A549 (cell line): ENCODE measurements at places on chromosomes 5 and 9. TPM values are rescaled to one million over a fixed set of nuclear protein-coding genes. Genes with fewer than 3 reads are reported as not detected.

- DNase-seq, result no peak
Measured at GRCh38 chr5:14727928-14728458, 63.5 kb downstream of the OTULIN start.

- no peak for DNase-seq
Measured at GRCh38 chr5:31007672-31008071, 185.8 kb upstream of the CDH6 start.

DNA sequence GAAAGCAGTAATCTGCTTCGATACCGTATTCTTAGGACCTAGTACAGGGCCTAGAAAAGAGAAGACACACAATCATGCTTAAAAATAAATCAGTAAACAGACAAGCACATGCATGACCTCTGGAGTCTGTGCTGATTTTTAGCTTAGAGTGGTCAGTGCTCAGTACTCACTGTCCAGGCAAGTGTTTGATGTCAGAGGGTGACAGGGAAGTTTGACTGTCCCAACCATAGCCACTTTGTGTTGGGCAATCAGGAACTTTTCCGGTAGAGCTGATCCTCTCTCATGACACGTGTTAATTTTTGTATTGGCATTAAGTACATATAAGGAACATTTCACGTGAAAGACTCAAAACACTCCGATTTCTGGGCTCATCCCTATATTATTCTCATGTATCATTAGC lies 464.7 kb upstream of the KLF4 start:
- no peak for DNase-seq

DNA sequence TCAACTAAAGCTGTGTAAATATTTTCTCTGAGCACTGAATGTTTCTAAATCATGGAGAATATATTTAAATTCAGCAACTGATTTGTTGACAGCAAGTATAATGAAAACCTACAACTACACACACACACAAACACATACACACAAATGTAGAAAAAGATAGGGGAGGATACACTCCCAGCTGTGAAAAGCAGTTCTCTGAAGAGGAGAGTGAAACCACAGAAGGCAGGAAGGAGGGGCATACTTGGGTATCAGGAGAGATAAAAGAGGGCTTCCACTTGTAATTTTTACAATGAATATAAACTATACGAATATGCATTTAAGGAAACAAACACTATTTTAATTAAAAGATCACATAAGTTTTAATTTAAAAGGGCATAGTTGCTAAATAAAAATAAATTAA lies 227.8 kb upstream of the SLC24A2 start:
- DNase-seq, result no peak

GRCh38 chr5:79806741-79807140 lies 117.1 kb downstream of the CMYA5 start:
- DNase-seq, result no peak

DNA sequence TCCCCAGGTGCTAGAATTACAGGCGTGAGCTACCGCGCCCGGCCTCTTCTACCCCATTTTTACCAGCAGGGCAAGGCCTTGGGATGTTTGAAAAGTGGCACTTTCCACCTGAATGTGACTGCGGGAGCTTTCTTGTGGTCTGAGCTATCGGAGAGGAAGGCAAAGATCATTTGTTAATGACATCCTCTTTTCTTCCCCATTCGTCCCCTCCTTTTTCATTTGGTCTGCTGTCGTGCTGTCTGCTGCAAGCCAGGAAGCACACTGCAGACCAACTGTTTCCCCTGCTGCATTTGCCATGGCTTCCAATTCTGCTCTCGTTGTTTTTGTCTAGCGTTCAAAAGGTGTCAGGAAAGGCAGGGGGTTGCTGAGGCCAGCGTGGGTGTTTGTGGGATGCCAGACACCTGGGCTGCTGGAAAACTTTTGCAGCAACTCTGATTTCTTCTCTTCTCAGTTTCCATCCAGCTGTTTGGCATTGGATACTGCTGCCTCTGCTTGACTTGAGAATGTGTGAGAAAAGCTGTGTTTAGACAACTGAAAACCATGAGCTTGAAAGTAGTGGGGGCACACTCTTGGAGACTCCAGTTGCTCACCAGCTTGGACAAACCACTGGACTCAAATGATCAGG lies 196.4 kb upstream of the MSX2 start:
- DNase-seq, result no peak

- no peak for DNase-seq
Measured at GRCh38 chr5:76021936-76022584, 61.1 kb upstream of the SV2C start.

GRCh38 chr5:5025774-5026408 lies 114.2 kb upstream of the ADAMTS16 start:
- peak; percentile 38 for DNase-seq

GRCh38 chr9:136532799-136533774 lies 12.8 kb downstream of the NOTCH1 start:
- DNase-seq, result no peak

DNA sequence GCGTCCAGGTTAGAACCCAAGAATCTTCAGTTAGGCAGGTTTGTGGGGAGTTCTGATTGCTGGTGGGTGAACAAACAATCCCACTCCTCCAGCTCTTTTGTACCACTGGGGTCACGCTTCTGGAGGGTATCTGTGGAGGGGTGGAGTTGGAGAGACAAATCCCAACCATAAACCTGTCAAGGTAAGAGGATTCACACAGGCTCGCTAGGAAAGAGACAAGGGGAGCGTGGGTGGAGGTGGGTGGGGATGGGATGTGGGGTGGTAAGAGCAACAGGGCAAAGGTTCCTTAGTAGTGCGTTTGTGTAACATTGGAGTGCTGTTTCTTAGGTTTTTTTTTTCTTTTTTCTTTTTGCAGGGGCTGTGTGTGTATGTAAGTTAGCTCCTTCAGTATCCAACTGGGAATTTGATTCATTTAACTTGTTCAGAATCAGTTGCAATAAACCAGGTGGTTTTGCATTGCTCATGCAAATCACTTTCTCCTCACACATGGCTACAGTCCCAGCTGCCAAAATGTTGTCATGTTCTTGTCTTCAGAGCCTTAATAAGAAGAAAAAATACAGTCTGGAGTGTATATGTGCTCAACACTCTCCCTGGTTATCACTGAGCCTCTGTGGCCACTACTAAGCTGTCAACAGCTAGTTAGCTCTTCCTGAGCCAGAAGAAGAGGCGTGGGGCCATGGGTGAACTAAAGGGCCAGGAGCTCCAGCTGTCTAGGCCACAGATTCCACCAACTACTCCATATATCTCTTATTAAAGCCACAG lies 164.0 kb upstream of the RAD23B start:
- DNase-seq, result no peak

DNA sequence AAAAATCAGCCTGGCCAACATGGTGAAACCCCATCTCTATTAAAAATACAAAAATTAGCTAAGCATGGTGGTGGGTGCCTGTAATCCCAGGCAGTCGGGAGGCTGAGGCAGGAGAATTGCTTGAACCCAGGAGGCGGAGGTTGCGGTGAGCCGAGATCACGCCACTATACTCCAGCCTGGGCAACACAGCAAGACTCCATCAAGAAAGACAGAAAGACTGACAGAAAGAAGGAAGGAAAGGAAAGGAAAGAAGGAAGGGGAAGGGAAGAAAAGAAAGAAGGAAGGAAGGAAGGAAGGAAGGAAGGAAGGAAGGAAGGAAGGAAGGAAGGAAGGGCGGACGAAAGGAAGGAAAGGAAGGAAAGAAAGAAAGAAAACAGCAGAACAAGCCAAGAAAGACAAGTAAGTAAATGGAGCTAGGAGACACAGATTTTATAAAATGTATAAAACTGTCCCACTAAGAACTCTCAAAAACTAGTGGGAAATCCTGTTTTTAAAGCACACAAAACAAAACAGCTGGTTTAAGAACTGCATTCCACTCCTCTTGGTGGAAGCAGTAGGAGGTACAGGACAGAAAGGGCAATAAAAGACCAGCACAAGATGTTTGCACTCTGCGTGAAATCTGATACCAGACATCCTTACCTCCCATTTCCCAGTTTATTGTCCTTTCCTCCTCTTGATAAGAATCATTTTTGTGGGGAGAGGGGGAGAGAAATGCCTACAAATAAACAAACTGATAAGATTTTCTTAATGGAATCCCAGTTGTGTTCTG lies 46.7 kb downstream of the MYO10 start:
- DNase-seq, result no peak

GRCh38 chr9:1051584-1052275 lies 1.6 kb downstream of the DMRT2 start:
- peak; percentile 65 for DNase-seq

GRCh38 chr5:134175921-134176510 lies 734 bp downstream of the SKP1 start:
- no peak for DNase-seq

DNA sequence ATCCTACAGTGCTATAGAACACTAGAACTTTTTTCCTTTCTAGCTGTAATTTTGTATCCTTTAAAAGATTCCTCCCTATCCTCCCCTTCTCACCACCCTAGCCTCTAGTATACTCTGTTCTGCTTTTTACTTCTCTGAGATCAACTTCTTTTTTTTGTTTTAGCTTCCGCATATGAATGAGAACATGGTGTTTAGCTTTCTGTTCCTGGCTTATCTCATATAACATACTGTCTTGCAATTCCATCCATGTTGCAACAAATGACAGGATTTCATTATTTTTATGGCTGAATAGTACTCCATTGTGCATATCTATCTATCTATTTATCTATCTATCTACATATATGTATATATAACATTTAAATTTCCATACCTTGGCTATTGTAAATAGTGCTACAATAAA lies 126.0 kb upstream of the MAN2A1 start:
- no peak for DNase-seq

GRCh38 chr9:94139672-94140417 lies 55.6 kb downstream of the PTPDC1 start:
- DNase-seq, result peak; percentile 72

DNA sequence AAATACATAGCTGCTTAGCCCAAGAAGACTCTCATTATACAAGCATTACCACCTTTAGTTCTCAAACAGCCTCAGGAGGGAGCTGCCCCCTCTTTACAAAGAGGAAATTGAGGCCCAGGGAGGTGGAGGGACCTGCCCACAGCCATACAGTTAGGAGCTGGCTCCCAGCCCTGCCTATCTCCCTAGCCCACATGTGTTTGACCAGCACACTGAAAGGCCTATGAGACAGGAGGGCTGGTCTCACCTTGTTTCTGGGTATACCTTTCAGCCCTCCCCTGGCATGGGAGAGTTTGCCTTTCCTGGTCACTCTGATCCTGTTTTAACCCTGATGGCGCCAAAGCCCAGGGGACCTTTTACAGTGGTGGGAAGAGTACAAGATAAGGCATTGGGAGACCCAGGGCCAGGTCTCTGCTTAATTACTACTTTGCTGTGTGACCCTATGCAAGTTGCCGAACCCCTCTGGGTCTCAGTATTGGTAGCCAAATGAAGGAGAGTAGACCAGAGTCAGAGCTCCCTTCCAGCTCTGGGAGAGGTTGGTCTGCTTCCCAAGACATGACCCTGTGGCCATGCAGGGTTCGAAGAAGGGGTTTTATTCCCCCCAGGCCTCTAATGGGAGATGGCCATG lies 60.9 kb upstream of the RPL26L1 start:
- DNase-seq, result no peak

GRCh38 chr5:21244982-21245381 lies 1257.0 kb upstream of the CDH18 start:
- DNase-seq, result no peak

DNA sequence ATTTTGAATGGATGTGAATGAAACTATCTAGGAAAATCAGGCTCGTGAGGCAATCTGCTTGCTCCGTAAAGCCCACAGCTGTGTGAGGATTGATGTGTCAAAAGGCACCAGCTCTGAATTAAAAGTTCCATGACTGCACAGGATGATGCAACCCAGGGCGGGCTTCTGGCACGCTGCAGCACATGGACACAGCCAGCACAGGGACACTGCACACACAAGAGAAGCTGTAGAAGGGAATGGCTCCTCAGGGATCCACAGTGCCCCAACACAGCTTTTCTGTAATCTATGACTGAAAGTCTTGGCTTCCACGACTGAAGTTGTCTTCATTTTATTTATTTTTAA lies 151.0 kb downstream of the GCNT1 start:
- no peak for DNase-seq

DNA sequence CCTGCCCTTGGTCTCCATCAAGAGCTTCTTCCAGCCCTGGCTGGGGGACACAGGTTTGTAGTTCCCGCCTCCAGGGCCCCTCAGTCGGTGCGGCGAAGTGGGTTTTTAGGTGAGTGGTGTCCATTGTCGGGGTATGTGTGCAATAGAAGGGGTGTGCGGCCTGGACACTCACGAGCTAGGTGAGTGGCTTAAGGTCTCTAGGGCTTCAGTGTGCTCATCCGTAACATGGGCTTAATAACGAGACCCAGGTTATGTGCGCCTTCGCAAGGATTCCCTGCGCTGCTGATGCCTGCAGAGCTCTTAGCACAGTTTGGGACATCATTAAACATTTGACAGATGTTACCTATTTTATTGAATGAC lies 656 bp downstream of the CEP78 start:
- DNase-seq, result peak; percentile 31

DNA sequence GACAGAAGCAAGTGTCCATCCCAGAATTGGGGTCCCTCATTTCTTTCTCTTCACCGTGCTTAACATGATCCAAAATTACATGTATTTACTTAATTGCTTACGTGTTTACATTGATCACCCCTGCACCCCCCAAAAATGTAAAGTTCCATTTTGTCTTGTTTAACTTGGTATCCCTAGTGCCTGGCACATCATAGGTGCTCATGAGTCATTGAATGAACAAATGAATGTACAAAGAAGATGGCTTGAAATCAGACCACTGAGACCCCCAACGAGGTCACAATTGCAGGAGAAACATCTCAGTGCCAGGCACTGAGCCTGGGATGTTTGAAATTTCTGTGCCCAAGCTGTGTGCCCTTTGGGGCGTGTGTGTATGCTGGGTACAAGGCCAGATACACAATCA lies 45.2 kb upstream of the NDFIP1 start:
- DNase-seq, result no peak

DNA sequence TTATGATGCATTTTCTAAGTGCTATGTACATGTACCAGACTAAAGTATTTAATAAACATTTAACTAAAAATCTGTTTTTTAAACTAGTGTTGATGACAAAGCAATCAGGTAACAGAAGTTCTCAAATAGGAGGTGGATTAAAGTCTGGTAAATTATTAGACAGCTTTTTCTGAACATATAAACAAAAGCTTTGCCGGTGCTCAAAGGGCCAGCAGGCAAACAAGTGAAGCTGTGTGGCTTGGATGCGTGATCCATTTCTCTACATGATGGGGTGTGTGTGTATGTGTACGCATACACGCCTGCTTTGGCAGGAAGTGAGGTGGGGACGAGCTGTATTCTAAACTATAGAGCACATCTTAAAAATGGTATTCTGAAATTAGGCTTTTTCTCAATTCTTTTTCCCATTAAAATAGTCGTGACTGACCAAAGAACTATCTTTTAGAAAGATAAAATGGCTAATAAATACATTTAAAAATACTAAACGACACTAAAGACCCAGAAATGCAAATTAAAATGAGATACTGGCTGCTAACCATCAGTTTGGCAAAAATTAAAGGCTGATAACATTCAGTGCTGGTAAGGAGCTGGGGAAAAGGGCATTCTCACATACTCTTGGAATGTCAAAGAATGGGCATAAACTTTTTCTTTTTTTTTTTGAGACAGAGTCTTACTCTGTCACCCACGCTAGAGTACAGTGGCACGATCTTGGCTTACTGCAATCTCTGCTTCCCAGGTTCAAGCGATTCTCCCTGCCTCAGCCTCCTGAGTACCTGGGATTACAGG lies 174.0 kb downstream of the MAPKAP1 start:
- no peak for DNase-seq

The C7 gene
- polyA plus RNA-seq, result not detected in 3 replicates

The LVRN gene
- polyA plus RNA-seq, result 0.03 to 0.06 TPM (median 0.05 TPM) in 3 replicates

The MBLAC2 gene
- polyA plus RNA-seq, result 4.4 to 5.7 TPM (median 5.4 TPM) in 3 replicates

The PHPT1 gene
- polyA plus RNA-seq, result 234 to 261 TPM (median 239 TPM) in 3 replicates

The TNFSF15 gene
- 1.6 to 3.1 TPM (median 2.8 TPM) in 3 replicates for polyA plus RNA-seq

The TAS2R1 gene
- polyA plus RNA-seq, result not detected in 3 replicates

The SLC36A3 gene
- not detected in 3 replicates for polyA plus RNA-seq

The CARD19 gene
- polyA plus RNA-seq, result 30.3 to 34.5 TPM (median 33.2 TPM) in 3 replicates

The FOXD4L3 gene
- 0.06 to 0.12 TPM (median 0.07 TPM) in 3 replicates for polyA plus RNA-seq

The CENPH gene
- 26.7 to 33.1 TPM (median 26.7 TPM) in 3 replicates for polyA plus RNA-seq

The ACTBL2 gene
- polyA plus RNA-seq, result 0.06 to 0.11 TPM (median 0.09 TPM) in 3 replicates

The ERMP1 gene
- polyA plus RNA-seq, result 22.4 to 27.4 TPM (median 22.5 TPM) in 3 replicates
